ENCODE measurements at places on chromosomes 6 and 20. TPM values are rescaled to one million over a fixed set of nuclear protein-coding genes. Genes with fewer than 3 reads are reported as not detected.

DNA sequence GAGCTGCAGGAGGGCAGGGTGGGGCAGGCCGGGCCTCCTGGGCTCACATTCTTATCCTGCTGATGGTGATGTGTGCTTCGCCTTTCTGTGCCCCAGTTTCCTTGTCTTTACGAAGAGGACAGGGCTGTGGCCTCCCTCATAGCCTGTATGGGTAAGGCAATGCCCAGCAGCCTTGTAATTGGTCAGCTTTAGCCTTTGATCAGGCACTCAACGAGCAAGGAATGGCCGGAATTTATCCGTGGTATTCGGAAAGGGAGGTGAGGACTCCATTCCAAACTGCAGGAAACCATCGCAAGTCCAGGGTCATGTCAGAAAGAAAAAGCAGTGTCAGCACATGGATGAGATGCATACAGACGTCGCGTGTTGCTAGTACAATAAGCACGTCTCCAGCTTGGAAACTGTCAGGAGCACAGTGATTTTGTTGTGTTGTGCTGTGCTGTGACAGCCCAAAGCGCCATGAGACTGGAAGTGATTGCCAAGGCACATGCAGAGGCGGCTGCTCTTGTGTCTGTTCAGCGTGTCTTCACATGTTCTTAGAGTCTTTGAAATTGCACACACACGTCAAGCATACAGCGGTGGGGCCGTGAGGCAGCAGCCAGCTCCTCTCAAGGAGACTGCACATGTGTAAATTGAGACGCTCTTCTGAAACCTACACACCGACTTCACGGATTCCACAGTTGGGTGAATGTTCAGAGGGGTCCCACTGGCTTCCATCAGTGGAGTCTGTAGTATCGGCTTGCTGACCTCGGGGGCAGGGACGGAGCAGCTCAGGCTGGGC is 6.2 kb downstream of the SS18L1 start:
- no peak overlapping the region for H3K4me3 ChIP-seq
- peaks cover 41% of the 10 kb centered on the region for H3K36me3 ChIP-seq
- peak; percentile 82 for DNase-seq
- H3K27me3 ChIP-seq, result no peaks in the 10 kb centered on the region

DNA sequence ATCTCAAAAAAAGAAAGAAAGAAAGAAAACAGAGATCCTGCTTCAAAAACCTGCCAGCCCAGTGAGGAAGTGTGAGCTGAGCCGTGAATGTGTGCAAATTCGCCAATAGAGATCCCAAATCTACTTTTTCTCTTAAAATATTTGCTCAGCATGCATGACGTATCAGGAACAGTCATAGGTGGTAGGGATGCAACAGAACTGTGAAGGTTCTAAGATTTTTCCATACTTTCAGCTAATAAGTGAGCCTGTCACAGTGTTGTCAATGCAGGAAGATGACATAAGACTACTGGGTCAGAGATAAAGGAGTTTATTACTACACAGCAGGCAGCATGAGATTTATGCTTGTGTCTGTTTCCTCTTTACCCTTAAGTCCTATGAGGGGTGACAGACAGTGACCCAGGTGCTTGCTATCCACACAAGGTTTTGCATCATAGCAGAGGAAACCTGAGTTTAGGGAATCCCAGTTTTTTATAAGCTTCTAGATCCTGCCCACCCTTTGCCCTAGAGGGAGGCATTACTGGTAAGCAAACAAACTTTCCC is 273.4 kb downstream of the BMP7 start:
- no peak overlapping the region for H3K27ac ChIP-seq
- H3K4me3 ChIP-seq, result no peak overlapping the region
- peaks cover 7% of the 10 kb centered on the region for H3K27me3 ChIP-seq
- H3K36me3 ChIP-seq, result no peaks in the 10 kb centered on the region
- no peaks in the 10 kb centered on the region for H3K4me1 ChIP-seq

GRCh38 chr20:22512911-22513489 is 71.4 kb downstream of the FOXA2 start:
- DNase-seq, result no peak
- no peaks in the 10 kb centered on the region for H3K36me3 ChIP-seq
- H3K4me1 ChIP-seq, result peaks cover 24% of the 10 kb centered on the region
- H3K27ac ChIP-seq, result no peak overlapping the region
- no peaks in the 10 kb centered on the region for H3K27me3 ChIP-seq
- no peak overlapping the region for H3K4me3 ChIP-seq

GRCh38 chr20:46607191-46607848 is 43.9 kb downstream of the SLC13A3 start:
- no peak for DNase-seq
- H3K4me1 ChIP-seq, result peaks cover 4% of the 10 kb centered on the region
- H3K4me3 ChIP-seq, result no peak overlapping the region
- no peaks in the 10 kb centered on the region for H3K27me3 ChIP-seq
- no peak overlapping the region for H3K27ac ChIP-seq
- no peaks in the 10 kb centered on the region for H3K36me3 ChIP-seq

DNA sequence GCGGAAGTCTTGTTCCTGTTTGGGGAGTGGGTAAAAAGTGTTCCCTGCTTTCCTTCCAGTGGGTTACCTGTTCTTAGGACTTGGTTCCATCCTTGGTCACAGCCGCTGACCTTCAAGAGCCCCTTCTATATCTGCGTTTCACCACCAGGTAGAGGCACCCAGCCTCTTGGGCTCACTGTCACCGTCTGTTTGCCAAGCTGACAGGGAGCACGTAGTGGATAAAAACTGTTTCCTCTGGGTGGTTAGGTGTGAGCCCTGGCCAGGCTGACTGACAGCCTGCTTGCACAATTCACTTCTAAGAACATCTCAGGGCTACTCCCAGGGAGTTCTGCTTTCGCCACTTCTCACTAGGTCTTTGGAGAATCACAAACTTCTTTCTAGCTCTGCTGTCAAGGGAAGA is 1.8 kb upstream of the JPH2 start:
- no peaks in the 10 kb centered on the region for H3K27me3 ChIP-seq
- peaks cover 9% of the 10 kb centered on the region for H3K4me1 ChIP-seq
- H3K27ac ChIP-seq, result no peak overlapping the region
- no peak overlapping the region for H3K4me3 ChIP-seq
- peak; percentile 52 for DNase-seq

- DNase-seq, result no peak
- H3K4me1 ChIP-seq, result no peaks in the 10 kb centered on the region
- H3K36me3 ChIP-seq, result no peaks in the 10 kb centered on the region
- no peaks in the 10 kb centered on the region for H3K27me3 ChIP-seq
- H3K27ac ChIP-seq, result no peak overlapping the region
- H3K4me3 ChIP-seq, result no peak overlapping the region
Measured at GRCh38 chr6:149433405-149433804, 33.3 kb downstream of the SUMO4 start.

DNA sequence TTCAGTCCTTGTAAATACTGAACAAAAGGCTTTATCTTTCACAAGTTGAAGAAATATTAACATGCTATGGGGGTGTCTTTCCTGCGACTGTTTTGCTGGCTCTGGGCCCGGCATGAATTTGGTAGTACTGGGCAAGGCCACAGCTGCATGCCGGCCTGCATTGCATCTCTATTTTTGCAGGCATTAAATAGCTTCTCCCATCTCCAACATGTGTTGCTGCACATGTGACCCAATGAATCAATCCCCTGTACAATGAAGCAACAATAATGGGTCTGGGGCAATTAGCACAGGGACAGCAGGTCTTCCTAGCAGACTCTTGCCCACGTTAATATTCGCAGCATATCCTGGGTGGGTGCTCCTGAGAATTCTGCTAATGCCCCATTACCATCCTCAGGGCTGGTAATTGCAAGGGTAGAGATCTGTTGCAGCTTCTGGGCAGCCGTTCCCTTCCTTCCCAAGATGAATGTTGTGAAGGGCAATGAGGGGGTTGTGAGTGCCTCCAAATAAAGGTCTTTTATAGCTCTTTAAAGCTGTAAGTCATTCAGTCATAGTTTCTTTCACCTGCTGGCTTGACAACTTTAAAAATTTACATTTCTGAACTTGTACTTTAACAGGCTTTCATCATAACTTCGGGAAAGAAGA is 24.3 kb upstream of the CDYL start:
- no peak overlapping the region for H3K4me3 ChIP-seq
- no peak overlapping the region for H3K27ac ChIP-seq
- DNase-seq, result no peak
- H3K27me3 ChIP-seq, result no peaks in the 10 kb centered on the region

GRCh38 chr20:16385462-16385861 is 187.8 kb downstream of the KIF16B start:
- H3K4me1 ChIP-seq, result no peaks in the 10 kb centered on the region
- DNase-seq, result no peak
- no peaks in the 10 kb centered on the region for H3K27me3 ChIP-seq
- no peaks in the 10 kb centered on the region for H3K36me3 ChIP-seq
- H3K4me3 ChIP-seq, result no peak overlapping the region

- no peak overlapping the region for H3K27ac ChIP-seq
- no peaks in the 10 kb centered on the region for H3K27me3 ChIP-seq
Measured at GRCh38 chr20:63718996-63719395, 11.2 kb downstream of the ZGPAT start.

DNA sequence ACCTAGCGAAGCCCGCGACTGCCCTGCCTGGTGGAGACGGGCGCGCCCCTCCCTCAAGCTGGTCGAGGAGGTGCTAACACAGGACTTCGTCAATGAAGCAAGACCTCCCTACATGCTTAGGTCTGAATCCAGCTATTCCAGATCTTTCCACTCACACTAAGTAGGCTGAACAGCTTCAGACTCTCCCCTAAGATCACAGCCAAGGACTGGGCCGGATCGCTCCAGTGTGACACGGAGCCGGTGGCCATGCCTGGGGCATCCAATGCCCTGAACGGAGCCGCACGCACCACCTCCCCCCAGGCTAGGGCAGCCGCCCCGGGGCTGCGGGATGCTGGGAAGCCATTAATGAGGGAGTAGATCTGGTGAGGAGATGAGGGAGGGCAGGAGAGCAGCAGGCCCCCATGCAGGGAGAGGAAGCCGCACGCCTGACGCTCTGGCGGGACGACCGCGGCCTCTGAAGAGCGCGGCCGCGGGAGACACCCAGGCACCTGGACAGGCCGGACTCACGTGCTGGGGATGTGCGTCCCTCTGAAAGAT is 200.0 kb downstream of the WDR27 start:
- no peaks in the 10 kb centered on the region for H3K36me3 ChIP-seq
- no peak overlapping the region for H3K4me3 ChIP-seq
- H3K4me1 ChIP-seq, result no peaks in the 10 kb centered on the region
- no peak overlapping the region for H3K27ac ChIP-seq
- no peaks in the 10 kb centered on the region for H3K27me3 ChIP-seq

GRCh38 chr6:79985128-79985527 is 19.3 kb upstream of the TTK start:
- no peaks in the 10 kb centered on the region for H3K36me3 ChIP-seq
- no peaks in the 10 kb centered on the region for H3K4me1 ChIP-seq
- H3K27me3 ChIP-seq, result no peaks in the 10 kb centered on the region
- H3K4me3 ChIP-seq, result no peak overlapping the region

DNA sequence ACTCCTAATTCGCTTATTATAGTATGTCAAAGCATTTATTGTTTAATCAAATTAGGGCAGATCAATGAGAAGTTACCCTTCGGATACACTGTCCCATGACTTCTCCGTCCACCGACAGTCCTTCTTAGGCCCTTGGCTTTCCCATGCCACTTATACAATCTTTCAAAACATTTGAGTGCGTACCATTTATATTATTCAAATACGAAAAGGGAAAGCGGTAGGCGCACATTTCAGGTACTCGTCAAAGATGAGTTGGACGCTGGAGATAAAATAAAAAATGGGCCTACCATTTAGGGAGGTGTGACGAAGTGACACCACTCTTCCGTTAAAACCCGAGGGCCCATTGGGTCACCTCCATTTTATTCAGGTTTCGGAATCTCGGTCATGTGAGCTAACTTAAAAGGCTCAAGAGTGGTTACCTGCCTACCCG is 542 bp upstream of the AFG1L start:
- H3K4me1 ChIP-seq, result no peaks in the 10 kb centered on the region
- DNase-seq, result no peak
- no peak overlapping the region for H3K27ac ChIP-seq
- H3K36me3 ChIP-seq, result no peaks in the 10 kb centered on the region
- H3K27me3 ChIP-seq, result no peaks in the 10 kb centered on the region

- H3K27me3 ChIP-seq, result no peaks in the 10 kb centered on the region
- DNase-seq, result peak; percentile 61
- no peak overlapping the region for H3K4me3 ChIP-seq
- H3K27ac ChIP-seq, result no peak overlapping the region
Measured at GRCh38 chr20:35767683-35768481, 3.9 kb upstream of the PHF20 start.

The SOX18 gene
- total RNA-seq, result 2.8 TPM

The BMP2 gene
- total RNA-seq, result 221 TPM

The PM20D2 gene
- 5.3 TPM for total RNA-seq

The RIN2 gene
- 6.4 TPM for total RNA-seq

The B3GAT2 gene
- 0.11 TPM for total RNA-seq

Measured in endodermal cell (in vitro differentiated cells).